ENCODE measurements at places on chromosomes 6 and 20.

DNA sequence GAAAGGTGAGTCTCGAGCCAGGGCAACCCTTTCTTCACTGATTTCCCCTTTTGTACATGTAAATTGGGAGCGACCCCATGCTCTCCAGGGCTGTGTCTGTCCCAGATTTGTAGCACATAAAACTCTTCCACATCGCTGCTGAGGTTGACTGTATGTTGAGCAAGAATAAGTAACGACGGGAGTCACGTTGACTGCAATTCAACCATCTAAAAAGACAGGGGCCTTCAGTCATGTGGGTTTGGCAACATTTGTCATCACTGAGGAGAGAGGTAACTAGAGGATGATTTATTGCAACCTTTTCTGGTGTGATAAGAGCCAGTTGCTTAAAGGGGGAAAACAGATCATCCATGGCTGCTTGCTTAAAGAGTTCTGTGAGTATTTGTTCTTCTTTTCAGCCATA lies 159.4 kb upstream of the SULF2 start:
- no peak for DNase-seq

GRCh38 chr20:37526839-37527637 lies 638 bp downstream of the BLCAP start:
- DNase-seq = peak; percentile 63

DNA sequence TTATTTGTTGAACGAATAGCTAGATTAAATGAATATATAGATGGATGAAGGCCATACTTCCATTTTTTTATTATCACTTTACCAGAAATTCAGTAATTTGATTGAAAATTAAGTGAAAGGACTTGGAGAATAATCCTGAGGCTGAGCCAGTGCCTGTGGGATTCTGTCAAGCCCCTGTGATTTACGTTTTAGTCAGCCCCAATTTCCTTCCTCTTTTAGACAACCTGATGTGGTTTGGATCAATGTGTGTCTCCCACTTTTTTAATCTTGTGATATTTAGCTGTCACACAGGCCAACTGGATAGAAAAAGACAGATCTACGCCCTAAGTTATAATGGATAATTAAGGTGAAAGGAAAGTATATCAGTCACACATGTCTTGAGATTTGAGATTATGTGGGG lies 188.8 kb downstream of the EDN1 start:
- DNase-seq = no peak

GRCh38 chr6:37077905-37078296 lies 72.4 kb downstream of the FGD2 start:
- DNase-seq = peak; percentile 87

- DNase-seq = no peak
Observed at GRCh38 chr6:43328528-43328927, 19.9 kb upstream of the CRIP3 start.

- DNase-seq = no peak
Observed at GRCh38 chr6:168170841-168171601, 92.0 kb upstream of the FRMD1 start.

GRCh38 chr6:110710115-110710514 lies 105.2 kb downstream of the CDK19 start:
- DNase-seq = no peak

GRCh38 chr6:166335378-166336302 lies 6.7 kb downstream of the SFT2D1 start:
- no peak for DNase-seq

GRCh38 chr6:90874931-90875330 lies 288.1 kb upstream of the MAP3K7 start:
- no peak for DNase-seq

Data from GM23338 (cell line).